Activated CD4-positive, alpha-beta T cell treated with anti-CD3 and anti-CD28 coated beads, Interleukin-2, amount 50 U/mL, for 1 hour (primary cell): ENCODE measurements at places on chromosomes 1 and 21.

DNA sequence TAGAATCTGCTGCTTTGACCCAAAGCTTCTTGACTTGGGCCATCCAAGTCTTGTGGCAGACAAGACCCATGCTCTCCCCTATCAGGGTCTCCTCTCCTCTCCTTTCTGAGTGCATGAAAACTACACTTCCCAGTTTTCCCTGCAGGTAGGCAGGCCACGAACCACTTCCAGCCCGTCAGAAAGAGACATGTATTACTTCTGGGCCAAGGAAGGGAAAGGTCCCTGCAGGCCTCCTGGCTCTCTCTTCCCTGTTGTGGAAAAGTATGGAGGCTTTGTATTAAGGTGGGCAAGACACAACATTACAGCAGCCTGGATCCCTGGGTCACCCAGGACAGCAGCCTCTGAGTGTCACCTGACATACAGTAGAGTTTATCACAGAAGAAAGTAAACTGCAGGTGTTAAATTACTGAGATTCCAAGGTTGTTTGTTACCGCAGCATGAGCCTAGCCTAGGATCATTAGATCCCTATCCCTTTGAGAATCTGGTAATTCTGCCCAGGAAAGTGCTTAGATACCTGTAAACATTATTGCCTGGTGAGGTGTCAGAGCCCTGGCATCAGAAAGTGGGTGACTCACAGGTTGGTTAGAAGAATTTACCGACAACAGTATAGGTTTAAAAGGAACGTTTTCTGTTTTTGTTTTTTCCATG lies 717.3 kb downstream of the MATN1 start:
- no peak for DNase-seq

- no peak for DNase-seq
Measured at GRCh38 chr1:77347646-77348045, 65.8 kb downstream of the AK5 start.

GRCh38 chr1:153942766-153943549 lies 3.6 kb downstream of the DENND4B start:
- DNase-seq: no peak

DNA sequence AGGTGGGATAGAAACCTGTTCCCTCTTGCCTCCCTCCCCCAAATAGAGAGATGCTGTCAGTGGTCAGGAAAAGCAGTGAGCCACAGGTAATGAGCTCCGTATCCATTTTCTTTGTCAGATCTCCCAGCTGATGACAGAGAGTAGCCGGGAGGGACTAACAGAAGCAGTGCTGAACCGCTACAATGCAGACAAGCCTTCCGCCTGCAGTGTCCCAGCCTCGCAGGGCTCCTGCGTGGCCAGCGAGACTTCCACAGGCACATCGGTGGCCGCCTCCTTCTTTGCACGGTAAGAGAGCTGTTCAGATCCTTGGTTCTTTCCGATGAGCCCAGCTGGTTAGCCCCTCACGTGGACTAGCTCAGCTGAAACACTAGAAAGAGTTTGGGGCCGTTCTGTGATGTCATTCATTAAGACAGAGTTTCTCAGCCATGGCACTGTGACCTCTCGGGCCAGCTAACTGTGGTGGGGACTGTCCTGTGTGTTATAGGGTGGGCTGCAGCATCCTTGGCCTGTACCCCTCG lies 264.7 kb downstream of the KIF26B start:
- DNase-seq: no peak

DNA sequence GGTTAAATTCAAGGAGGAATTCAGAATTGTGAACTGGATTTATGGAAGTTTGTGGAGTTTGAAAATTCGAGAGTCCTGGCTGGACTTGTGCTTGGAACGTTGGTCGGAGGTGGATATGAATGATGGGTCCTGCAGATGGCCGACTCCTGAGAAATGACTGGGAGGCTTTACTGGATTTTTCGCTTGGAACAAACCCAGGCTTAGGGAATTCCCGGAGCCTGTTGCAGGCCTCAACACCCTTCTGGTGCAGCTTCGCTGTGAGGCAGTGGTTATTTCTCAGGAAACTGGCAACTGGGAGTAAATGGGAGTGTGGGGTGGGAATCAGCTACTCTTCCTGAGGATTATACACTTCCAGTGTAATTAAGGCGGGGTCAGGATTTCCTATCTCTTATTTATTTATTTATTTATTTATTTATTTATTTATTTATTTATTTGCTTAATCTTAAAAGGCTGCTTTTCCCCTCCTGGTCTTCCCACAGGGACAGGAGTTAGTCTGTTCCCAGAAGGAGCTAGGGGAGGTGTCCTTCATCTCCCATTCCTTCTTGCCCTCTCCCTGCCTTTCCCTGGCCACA lies 21.1 kb downstream of the MAPKAPK2 start:
- no peak for DNase-seq

- no peak for DNase-seq
Measured at GRCh38 chr1:24948079-24948827, 18.2 kb upstream of the RUNX3 start.

DNA sequence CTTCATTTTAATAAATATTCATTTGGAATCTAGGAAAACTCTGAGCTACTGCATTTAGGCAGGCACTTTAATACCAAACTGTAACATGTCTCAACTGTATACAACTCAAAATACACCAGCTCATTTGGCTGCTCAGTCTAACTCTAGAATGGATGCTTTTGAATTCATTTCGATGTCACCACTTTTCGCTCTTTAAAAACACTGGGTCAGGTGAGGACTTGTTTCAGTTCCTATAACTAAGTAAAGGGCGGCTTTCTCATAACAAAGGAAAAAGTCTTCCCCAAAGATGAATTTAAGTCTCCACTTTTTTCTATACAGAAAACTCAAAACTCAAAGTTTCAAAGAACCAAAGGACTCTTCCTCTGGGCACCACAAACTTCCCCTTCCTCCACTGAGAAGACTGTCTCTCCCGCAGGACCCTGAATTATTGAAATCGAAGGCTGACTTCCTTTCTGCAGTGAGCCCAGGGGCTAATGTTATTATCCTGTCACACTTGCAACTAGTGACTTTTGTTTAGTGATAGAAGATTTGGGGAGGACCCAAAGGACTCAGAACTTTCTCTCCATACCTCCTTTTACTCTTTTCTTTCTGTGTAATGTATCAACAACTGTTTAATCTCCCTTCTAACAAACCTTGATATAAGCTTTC lies 9.7 kb upstream of the DHX9 start:
- DNase-seq: no peak

DNA sequence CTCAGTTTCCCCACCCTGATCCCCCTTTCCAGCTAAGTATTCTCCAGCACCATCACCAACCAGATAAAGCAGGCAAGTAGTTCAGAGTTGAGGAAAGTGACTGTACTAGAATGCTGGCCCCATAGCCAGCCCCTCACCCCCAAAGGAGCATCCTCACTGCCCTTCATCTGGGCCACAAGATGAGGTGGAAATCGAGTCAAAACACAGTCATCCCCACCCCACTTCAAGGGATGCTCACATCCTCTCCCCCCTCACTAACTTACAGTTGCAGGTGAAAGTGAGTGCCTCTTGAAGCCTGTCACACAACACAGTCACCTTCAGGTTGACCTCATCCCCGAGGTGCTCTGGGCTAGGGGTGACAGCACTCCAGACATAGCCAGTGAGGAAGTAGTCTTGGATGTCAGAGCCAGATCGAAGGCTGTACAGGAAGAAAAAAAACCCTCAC lies 30.4 kb downstream of the PIK3C2B start:
- DNase-seq: no peak

DNA sequence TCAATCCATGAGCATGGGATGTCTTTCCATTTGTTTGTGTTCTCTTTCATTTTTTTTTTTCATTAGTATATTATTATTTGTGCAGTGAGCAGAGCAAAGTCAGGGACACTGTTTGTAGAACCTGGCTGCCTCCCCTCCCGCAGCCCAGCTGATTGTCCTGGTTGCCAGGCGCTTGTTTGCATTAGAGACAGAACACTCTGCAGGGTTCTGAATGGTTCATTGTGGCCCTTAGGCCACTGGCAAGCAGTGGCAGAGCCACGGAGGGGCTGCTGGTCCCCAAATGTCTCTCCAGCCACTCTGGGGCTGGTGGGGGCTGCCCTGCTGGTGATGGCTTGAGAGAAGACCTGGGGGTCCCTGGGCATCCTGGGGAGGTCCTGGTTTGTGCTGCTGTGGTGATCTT lies 29.0 kb downstream of the ETS2 start:
- DNase-seq: no peak

- no peak for DNase-seq
Measured at GRCh38 chr1:19511116-19511515, 25.8 kb upstream of the CAPZB start.

- no peak for DNase-seq
Measured at GRCh38 chr1:237166593-237167101, 124.7 kb downstream of the RYR2 start.

DNA sequence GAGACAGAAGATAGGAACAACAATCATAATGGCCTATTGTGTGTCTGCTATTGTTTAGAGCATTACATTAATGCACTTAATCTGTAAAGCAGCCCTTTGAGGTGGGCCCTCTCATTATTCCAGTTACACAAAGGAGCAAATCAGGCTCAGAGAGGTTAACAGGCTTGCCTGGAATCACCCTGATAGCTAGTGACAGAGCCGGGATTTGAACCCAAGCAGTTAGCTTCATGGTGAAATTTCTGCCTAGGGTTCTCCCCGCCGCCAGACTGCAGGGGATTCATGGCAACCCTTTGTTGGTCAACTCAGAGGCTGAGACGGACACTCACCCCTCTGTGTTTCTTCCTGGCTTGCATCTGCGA lies 7.1 kb downstream of the HEYL start:
- DNase-seq: no peak

GRCh38 chr1:215198021-215198420 lies 115.5 kb downstream of the KCNK2 start:
- DNase-seq: no peak

DNA sequence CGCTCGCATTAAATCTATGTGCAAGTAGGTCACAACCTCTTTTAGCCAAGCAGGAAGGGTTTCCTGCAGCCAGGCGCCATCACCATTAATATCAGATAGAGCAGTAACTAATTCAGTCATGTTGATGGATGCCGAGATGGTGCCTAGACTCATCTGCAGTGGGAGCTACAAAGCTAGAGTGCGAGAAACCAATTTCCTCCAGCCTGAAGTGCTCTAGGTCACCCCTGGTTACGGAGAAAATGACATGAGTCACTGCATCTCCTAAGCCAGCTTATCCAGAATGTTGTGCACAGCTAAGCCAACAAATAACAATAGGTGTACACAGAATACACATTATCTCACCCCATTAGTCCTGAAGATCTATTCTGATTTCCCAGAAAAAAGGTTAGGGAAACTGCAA lies 36.0 kb downstream of the OVAAL start:
- no peak for DNase-seq

DNA sequence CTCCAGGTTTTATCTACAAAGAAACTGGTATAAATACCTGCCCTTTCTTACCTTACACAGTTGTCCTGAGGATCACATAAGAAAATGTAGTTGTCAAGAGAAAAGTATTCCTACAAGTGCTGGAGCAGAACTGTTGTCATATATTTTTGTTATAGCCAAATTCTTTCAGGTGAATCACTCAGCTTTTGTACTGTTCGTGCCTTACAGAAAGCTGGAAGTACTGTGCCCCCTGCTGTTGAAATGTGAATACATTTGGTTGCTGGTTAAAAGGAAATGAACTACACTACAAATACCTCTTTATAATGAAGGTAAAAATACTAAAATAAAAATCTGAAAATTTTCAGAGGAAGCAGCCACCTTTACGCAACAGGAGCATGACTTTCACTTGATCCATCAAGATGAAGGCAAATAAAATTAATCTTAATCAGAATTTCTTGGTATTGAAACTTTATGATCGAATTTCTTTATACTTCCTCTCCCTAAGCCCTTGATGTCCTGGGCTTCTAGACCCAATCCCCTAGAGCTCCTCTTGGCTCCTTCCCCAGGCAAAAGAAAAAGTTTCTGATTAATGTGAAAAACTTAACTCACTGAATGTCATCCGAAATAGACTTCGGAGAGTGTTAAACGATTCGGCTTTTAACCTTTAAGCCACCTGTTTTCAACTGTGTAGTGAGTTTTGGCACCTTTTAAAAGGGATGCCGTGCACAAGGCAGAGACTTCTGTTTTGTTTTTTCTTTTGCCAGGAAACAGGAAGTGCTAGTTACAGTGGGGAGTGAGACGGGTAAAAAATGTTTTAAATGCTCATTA lies 12.5 kb downstream of the CHML start:
- DNase-seq: peak; percentile 17

GRCh38 chr1:82346141-82346540 lies 545.4 kb downstream of the ADGRL2 start:
- DNase-seq: no peak

- no peak for DNase-seq
Measured at GRCh38 chr1:43058545-43059360, 100.1 kb upstream of the SLC2A1 start.

DNA sequence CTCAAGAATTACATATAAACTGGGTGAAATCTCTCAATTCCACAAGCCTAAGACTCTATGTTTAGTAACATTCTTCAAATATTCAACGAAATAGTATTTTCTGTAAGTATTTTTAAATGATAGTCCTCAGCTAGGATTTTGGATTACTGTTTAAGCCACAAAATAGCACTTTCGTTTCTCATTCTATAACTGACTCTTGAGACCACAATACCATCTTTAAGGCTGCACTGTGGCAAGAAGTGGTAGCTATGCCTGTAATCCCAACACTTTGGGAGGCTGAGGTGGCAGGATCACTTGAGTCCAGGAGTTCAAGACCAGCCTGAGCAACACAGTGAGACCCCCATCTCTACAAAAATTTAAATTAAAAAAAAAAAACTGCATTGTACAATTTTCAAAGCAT lies 126.7 kb downstream of the CDC42BPA start:
- no peak for DNase-seq

GRCh38 chr1:90948301-90948700 lies 73.5 kb downstream of the ZNF644 start:
- DNase-seq: no peak

- peak; percentile 72 for DNase-seq
Measured at GRCh38 chr1:221742555-221743415, 896 bp upstream of the DUSP10 start.

GRCh38 chr1:226308166-226308722 lies 720 bp downstream of the LIN9 start:
- DNase-seq: no peak

- DNase-seq: no peak
Measured at GRCh38 chr1:91916811-91917460, 31.0 kb upstream of the TGFBR3 start.

GRCh38 chr1:210951279-210951678 lies 182.7 kb downstream of the KCNH1 start:
- DNase-seq: no peak

- no peak for DNase-seq
Measured at GRCh38 chr1:58884706-58885661, 101.1 kb upstream of the JUN start.

DNA sequence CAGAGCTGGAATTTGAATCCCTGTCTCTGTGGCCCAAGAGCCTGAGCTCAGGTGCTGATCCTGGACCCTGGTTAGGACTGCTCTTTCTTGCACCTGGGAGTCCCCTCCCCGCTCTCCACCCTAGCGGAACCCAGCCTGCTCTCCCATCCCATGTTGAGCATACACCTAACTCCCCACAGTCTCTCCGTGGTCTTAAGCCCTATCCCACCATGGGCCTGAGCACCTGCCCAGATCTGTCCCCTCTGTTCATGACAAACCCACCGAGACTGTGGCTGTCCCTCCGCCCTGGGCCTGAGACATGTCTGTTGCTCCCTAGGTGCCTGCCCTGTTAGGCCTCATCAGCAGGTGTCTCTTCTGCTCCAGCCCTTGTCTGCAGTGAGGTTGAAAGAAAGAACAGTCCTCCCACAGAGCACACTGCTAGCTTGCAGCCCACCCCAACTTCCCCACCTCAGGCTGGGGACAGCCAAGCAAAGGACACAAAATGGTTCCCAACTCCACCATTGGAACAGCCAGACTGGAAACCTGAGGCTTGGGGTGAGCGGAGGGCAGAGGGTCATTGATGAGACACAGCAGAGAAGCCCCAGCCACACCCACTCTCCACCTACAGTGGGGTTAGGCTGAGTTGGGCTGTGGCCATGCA lies 118.5 kb downstream of the MATN1 start:
- DNase-seq: no peak

GRCh38 chr1:108712606-108713150 lies at the start of gene FNDC7:
FNDC7 (plus strand) TSS chr1:108712908; CDS start chr1:108712934, 26 bp downstream.
- no peak for DNase-seq
